Kasumi-1 (cell line): ENCODE measurements at places on chromosomes 2 and 18.
A peak's percentile ranks its signal among the peaks of the same experiment; 100 is the strongest.

GRCh38 chr2:176664478-176664877 is 395.2 kb downstream of the MTX2 start:
- no peak for DNase-seq

GRCh38 chr2:157431176-157431575 is 12.7 kb downstream of the CYTIP start:
- no peak for DNase-seq

DNA sequence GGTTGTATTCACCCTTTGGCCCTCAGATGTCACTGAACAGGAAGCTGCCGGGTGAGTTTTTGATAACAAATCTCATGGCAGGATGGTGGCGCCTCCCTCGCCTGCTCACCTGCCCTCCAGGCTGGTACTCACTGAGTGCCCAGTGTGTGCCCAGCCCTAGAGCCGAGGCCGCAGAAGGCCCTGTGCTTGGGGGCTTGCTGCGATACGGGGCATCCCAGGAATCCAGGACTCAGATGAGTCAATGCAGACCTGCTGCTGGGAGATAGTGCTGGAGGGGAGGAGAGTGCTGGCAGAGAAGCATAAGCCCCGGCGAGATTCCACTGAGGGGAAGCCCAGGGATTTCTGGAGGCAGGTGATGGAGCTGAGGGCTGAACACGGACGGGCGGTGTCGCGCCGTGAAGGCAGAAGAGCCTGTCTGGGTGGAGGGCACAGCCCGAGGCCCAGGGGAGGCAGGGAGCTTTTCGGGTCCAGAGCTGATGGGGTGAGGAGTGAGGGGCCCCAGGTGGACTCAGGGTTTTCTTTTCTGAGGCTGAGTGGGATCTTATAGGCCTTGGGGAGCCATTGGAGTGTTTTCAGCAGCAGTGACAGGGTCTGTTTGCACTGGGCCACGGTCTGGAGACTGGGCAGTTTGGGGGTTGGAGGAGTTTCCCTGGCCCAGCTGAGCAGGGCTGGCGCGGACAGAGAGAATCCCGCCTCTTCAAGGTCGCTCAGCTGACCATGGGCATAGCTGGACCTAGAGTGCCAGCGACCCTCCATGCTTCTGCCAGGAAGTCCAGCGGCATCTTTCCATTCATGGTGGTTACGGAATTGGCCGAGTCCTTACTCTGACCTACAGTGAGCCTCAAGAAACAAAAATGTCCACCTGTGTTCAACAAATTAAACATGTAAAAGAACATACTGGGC is 35.5 kb downstream of the LDLRAD4 start:
- DNase-seq = no peak

- no peak for DNase-seq
Measured at GRCh38 chr2:138649571-138649970, 130.6 kb downstream of the NXPH2 start.

- DNase-seq = no peak
Measured at GRCh38 chr2:18514526-18515461, 45.7 kb downstream of the RDH14 start.

GRCh38 chr2:212477571-212477970 is 61.0 kb downstream of the ERBB4 start:
- DNase-seq = no peak

- peak; percentile 67 for DNase-seq
Measured at GRCh38 chr18:2104620-2105462, 466.5 kb downstream of the METTL4 start.

DNA sequence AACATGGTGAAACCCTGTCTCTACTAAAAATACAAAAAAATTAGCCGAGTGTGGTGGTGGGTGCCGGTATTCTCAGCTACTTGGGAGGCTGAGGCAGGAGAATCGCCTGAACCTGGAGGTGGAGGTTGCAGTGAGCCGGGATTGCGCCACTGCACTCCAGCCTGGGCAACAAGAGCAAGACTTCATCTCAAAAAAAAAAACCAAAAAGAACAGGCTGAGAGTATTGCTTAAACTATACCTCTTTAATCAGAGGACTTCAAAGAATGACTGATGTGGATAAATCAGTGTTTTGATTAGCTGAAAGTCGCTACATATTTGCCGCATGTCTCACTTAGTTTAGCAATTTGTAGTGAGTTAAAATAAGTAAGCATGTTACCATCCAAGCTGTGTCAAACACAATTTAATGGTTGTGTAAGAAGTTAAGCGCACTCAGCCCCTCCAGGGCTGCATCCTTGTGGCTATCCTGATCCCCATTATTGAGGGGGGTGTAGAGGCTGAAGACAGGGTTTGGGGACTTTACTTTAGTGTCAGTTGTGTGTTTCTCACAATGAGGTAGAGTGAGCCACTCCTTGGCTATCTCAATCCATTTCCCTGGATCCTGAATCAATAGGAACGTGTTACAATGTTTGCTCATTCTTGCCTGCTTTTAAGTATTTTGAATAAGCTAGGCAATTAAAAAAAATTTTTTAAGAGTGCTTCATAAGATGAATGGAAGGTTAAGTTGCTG is 11.0 kb upstream of the FARP2 start:
- DNase-seq = no peak

DNA sequence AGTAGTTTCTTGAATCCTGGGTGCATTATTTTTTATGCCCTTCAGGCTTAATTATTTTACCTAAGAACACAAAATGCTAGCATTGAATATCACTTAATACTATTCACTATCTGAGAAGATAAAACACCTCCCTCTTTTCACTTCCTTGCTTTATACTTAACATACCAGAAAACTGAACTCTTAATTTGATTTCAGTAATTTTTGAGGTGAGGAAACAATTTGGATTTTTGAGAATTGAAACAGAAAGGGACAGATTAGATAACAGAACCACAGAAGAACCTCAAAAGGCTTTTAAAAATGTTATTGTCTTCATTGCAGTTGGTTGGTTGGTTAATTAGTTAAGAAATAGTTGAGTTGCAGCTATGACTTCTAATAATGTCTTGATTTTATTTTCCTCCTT is 69.5 kb downstream of the GPD2 start:
- no peak for DNase-seq

- DNase-seq = no peak
Measured at GRCh38 chr2:173451941-173452340, 97.3 kb downstream of the CDCA7 start.

- DNase-seq = no peak
Measured at GRCh38 chr2:150605664-150606063, 118.2 kb upstream of the RND3 start.

- DNase-seq = no peak
Measured at GRCh38 chr2:207375207-207375875, 154.4 kb upstream of the CREB1 start.

- no peak for DNase-seq
Measured at GRCh38 chr18:78725426-78725825, 254.2 kb upstream of the SALL3 start.

- DNase-seq = peak; percentile 91
Measured at GRCh38 chr2:178280244-178280852, 86.0 kb downstream of the OSBPL6 start.

GRCh38 chr2:106053116-106053515 is 141.0 kb downstream of the UXS1 start:
- peak; percentile 4 for DNase-seq

DNA sequence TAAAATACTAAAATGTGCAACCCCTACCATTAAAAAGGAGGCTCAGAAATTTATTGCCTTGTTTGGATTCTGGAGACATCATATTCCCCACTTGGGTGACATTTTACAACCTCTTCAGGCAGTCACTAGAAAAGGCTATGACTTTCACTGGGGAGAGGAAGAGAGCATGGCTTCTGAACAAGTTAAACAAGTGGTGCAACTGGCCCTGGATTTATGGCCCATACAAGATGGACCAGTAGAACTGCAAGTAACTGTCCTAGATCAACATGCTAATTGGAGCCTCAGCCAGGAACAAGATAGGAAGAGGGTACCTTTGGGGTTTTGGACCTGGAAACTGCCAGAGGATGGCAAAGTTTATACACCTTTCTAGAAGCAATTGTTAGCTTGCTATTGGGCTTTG is 4.0 kb upstream of the DSG2 start:
- no peak for DNase-seq

GRCh38 chr2:99285526-99285925 is 15.5 kb downstream of the LYG1 start:
- no peak for DNase-seq

GRCh38 chr2:39649511-39649910 is 16.2 kb upstream of the TMEM178A start:
- no peak for DNase-seq

DNA sequence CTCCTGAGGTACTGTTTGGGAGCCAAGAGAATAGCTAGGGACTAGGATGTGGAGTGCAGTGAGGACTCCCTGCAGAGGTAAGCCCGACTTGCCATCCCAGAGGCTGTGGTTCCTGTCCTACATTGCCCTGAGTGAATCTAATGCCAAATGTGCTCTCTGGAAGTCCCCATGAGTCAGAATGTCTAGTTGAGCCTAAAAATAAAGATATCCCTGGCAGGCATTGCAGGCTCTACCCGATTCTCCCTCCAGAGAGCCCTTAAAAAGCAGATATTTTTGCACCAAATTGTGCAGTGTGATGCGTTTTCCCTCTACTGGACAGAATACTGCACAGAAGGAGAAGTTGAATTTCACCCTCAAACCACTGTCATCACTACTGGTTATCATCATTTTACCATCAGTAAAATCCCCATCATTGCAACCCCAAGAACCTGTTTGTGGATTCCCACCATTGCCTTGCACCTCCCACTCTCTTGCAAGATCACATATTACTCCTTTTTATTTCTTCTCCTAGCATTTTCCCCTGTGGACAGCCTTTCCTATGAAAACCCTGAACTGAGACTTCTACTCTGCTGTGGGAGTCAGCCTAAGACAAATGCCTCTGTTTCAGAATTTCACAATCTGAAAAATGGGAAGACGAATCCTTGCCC is 98.0 kb downstream of the MARCHF4 start:
- peak; percentile 2 for DNase-seq

DNA sequence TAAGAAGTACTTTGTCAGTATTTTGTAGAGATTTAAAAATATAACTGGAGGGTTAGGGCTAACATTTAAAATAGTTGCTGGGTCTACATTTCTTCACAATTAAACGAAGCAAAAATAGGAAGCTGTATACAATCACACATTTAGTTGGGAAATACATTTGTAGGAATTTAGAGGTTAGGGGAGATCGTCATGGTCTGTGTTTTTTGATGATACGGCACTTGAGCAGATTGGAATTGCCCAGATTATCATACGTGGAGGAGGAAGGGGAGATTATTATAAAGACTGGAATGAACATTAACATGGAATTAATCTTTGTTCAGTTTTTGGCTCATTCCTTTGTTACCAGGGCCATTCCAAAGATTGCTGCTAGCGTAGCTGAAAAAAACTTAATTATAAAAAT is 84.6 kb downstream of the MTA3 start:
- no peak for DNase-seq

DNA sequence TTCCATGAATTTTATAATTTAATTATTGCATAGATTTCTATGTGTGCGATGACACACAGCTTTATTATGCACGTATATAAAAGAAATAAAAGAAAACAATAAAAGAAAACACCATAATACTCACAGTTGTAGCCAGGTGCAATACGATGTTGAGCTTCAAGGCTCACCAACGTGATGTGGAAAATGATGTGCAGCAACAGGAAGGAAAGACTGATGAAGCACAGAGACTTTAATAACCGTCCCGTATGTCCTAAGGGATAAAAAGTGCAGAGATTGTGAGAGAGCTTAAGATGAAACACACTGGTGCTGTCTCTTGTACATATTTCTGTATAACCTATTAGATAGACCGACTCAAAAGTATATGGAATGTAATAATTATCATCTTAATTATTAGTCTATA is 170.0 kb downstream of the PIEZO2 start:
- no peak for DNase-seq

DNA sequence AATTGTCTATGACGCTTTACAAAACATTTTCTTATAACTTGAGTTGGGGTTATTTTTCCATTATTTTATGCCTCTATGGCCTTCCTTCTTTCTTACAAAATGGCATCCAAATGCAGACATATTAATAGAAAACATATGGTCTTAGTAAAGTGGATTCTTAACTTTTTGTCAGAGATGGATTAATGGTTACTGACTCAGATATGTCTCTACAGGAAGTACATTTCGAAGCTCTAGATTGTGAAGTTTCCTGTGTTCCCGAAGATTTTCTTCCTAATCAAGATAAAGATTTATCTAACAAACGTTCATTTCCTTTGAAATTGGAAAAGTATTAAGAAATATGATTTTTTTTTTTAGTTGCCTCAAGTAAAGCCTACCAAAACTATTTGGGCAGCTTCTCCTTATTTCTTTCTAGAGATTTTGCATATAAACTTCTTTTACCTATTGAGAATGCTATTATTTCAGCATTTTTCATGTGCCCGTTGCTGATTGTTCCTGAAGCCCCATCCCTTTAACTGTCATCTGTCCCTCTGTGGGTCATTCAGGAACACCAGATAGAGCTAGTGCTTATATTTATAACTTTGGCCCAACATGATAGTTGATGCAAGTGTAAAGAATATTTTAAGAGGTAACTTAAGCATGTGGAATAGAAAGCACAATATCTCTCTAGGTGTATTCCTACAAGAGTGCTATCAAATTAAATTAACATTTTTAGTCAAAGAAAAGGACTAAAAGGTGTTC is 498.0 kb downstream of the CCDC85A start:
- no peak for DNase-seq

DNA sequence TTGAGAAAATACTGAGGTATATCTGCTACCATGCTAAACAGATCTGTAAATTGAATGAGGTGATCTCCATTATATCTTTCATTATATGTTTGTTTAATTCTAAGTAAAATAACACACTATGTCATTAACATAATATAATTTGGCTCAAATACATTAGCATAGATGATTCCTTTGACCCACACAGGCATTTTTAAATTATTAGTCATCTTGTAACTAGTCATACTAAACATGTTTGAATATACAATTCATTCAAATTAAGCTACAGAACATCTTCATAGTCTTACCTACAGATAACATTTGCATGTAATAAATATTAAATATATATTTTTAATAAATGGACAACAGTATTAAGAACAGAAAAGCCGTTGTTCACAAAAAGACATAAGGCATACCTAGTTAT is 52.7 kb upstream of the KYNU start:
- no peak for DNase-seq

- DNase-seq = no peak
Measured at GRCh38 chr18:74797577-74798151, 200.0 kb downstream of the ZNF407 start.

- DNase-seq = no peak
Measured at GRCh38 chr2:239395524-239395923, 5.3 kb downstream of the HDAC4 start.

DNA sequence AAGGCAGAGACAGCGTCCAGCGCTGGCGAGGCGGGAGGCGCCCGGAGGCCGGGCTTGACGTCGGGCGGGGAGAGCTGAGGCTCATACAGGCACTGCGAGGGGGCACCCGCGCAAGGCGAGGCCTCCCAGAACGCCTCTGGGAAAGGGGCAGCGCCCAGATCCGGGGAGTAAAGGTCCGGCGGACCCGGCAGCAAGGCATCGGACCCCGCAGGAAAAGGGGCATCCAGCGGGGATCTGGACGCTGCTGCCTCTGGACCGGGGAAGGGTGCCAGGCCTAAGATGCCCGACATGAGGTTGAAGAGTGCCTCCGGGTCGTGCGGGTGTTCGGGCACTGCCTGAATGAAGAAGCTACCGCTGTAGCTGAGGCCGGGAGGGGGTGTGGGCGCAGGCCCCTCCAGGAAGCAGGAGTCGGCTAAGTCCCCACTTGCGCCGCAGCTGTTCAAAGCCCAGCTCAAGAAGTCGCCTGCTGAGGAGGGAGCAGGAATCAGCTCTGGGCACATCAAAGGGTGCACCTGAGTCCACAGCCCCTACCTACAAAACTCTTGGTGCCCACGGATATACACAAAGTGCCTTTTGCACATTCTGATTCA is 937 bp downstream of the EGR4 start:
- DNase-seq = no peak

GRCh38 chr18:22451796-22452195 is 34.1 kb upstream of the CTAGE1 start:
- no peak for DNase-seq

GRCh38 chr2:133760376-133760775 is 192.1 kb upstream of the NCKAP5 start:
- DNase-seq = no peak
